ENCODE measurements at places on chromosomes 2 and 18.

GRCh38 chr2:2270808-2271415, 60.2 kb downstream of the MYT1L start:
- DNase-seq: no peak

DNA sequence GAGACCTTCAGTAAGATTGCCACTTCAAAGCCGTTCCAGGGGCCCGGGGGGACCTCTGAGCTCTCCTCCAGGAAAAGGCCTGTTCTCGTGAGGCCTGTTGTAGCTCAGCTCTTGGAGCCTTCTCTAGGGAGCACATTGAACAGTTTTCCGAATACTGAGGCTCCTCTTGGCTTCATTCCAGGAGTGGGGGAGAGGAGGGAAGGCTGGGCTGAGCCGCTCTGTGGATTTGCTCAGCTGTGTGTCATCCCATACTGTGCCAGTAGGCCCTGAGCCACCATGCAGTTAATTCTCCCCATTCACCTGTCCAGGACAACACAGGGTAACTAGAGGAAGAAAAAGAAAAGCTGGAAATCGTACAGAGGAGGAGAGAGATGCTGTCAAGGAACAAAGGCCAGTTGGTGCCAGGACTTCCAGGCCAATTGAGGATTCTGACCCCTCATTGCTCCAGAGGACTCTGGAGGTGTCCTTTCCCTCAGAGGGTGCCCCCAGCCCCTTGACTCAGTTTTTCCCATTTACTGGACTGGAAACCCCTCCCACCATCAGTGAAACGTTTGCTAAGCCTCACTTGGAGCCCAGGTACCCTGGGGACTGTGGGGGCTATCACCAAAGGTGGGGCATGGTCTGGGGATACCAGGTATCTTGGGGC, 41.4 kb downstream of the HS1BP3 start:
- DNase-seq: peak; percentile 58

DNA sequence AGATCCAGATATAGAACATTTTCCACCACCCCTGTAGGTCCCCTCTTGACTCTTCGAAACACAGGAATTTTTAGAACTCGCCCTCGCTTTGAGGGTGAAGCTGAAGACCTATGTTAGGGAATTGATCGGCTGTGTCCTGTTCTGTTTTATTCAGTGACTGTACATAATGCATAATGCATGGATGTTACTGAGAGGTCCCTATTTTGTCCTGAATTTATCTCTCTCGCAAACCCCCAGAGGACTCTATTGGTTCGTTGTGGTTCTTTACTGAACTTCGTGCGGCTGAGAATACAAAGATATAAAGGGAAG, 431 bp upstream of the EIF5B start:
- no peak for DNase-seq

GRCh38 chr2:164792316-164793170, 49.1 kb downstream of the COBLL1 start:
- DNase-seq: peak; percentile 72

DNA sequence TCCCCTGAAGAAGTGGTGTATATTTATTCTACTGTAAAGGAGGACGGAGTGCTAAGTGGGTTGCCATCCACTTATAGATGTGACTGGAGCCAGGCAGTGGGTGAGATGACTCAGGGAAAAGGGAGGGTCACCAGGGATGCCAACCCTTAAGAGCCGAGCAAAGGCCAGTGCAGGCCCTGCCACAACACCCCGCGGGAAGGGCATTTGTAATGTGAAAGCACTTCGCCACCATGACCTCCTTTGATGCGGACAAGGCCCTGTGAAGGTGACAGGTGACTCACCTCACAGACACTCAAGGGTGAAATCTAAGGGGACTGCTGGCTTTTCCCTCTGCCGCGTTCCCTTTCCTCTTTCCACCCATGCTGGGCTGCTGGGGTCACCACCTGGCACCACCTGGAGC, 50.2 kb upstream of the MRPL33 start:
- no peak for DNase-seq

- no peak for DNase-seq
Measured at GRCh38 chr2:103784261-103784660, 1022.4 kb downstream of the TMEM182 start.

- no peak for DNase-seq
Measured at GRCh38 chr2:240857039-240858008, 11.3 kb upstream of the AGXT start.

DNA sequence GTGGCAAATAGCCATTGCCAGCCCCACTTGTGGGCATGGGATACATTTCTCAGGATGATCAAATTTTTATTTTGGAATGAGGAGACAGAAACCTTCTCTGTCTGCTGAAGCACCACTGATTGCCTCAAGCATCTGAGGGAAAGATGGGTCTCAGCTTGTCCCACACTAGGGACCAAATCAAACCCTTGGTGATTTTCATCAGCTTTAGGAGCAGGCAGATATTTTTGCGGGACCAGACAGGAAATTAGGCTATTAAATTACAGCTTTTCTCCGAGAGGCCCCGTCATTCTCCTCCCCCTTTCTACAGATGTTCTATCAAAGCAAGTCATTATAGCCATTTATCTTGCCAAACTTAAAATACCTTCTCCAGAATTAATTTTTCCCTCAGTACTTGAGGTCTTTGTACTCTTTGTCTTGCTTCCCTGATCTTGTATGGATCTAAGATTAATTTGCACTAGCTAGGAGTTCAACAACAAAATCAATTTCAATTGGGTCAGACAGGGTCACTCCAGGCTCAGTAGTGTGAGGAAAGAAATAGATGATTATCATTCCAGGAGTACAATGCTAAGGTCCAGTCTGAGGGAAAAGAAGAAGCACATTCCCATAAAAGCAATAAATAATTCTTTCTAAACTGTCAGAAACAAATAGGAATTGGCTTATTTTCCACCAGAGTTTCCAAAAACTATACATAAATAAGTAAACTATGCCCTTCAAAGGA, 818.1 kb upstream of the SOX11 start:
- DNase-seq: no peak

DNA sequence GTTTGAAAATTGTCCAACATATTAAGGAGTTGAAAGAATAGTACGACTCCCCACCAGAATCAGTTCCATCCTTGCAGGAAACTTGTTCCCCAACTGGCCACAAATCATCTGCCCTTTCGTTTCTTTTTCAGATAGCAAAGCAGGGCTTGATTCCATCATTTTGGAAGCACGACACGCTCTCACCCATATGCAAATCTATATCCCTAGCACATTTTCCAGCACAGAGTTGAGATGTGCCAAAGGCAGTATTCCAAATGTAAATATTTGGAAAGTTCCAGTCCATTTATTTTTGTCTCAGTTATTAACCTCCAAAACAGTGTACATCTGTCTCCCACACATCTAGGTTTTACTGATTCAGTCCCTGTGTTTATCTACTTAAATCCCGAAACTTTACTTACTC, 128.8 kb upstream of the BCL2L11 start:
- no peak for DNase-seq

- DNase-seq: peak; percentile 24
Measured at GRCh38 chr18:35672897-35673296, 91.4 kb downstream of the GALNT1 start.

DNA sequence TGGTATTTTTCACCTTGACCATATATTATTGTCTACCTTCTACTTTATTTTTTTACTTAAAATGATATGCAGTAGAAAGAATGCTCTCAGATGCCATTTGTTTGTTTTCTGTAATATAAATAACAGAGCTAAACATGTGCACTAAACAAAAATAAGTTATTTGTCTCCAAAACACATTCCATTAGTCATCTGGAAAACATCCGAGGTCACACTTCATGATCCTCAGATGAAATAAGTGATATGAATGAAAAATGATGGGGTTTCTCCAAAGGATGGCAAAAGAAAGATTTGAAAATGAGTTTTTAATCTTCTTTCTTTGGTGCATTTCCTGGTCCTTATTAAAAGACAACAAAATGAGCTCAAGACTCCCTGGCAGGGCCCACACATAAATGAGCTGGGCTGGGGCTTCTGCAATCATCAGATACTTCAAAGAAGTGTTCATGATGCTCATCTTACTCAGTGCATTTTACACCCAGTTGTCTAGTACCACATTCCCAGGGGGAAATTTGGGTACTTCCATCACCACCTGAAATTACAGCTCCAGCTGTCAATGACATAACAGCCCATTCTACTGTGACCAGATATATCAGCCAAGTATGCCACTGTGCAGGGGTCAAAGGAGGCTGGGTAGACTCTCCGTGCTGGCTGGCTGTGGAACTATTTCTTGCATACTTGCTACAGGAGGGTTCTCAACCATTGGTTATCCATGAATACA, 283.5 kb downstream of the PID1 start:
- DNase-seq: no peak

GRCh38 chr2:62586981-62587380, 81.0 kb upstream of the TMEM17 start:
- peak; percentile 79 for DNase-seq

DNA sequence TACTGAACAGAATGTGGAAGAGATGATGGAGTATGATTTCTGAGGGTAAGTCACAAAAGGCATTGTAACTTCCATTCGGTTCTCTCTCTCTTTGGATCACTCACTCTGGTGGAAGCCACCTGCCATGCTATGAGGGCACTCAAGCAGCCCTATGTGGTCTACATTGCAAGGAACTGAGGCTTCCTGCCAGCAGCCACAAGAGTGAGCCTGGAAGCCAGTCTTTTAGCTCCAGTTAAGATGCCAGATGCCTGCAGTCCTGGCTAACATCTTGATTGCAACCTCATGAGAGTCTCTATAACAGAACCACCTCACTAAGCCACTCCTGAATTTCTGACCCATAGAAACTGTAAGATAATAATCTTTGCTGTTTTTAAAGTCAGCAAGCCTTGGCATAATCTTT, 935.7 kb downstream of the LRP1B start:
- DNase-seq: no peak

DNA sequence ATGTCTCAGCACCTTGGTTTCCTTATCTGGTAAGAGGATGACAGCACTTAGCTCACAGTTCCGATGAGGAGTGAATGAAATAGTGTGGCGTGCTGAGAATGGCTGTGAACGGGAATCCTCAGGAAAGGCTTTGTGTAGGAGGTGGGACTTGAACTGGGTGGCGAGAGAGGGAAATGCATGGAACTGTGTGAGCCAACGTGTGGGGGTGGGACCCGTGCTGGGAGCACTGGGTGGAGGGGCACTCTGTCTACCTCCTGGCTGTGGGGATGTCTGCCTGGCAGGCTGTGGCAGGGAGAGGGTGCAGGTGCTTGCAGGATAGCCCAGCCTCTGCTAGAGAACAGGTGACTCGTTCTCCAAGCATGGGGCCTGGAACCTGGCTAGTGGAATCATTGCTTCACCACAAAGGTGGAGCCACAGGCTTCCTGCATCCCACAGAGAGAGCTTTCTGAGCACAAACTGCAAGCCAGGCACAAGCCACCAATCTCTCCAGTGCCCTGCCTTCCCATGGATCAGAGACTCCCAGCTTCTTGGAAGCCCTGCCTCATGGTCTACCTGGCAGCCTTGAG, 145.2 kb downstream of the CELF4 start:
- no peak for DNase-seq

- no peak for DNase-seq
Measured at GRCh38 chr2:227785293-227785692, 28.3 kb upstream of the CCL20 start.

DNA sequence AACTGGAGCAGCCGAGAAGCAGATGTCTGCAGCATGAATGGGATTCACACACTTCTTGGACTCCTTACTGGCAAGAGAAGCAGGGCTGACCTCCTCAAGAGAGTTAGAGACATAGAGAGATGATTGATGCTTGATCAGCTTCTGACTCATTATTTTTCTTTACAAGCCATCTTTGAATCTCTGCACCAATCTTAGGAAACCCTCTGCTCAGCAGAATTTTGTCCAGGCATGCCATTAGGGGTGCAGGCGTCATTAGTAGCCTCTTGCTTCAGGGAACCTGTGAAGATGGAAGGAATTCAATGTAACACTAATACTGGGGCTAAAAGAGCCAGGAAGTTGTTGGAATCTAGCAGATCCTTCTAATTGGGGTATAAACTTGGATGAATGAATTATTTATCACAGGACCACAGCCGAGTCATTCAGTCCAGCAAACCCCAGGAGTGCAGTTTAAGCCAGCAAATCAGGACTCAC, 151.8 kb downstream of the MGAT5 start:
- DNase-seq: peak; percentile 37

DNA sequence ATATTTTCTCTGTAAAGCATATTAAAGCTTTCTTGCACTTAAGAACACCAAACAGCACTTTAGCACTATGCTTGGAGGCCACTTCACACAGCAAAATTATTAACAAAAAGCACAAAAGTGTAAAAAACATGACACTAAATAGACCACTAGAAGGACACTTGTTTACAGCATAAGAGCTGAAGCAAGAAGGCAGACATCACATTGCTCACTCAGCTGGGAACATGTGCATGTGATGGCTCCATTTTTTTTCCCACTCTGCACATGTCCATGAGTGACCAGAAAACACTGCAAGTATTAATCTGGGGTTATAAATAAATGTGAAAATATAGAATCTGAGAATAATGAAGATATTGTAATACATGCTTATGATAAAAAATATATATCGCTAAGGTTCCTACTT, 103.1 kb upstream of the MAPRE2 start:
- DNase-seq: no peak

DNA sequence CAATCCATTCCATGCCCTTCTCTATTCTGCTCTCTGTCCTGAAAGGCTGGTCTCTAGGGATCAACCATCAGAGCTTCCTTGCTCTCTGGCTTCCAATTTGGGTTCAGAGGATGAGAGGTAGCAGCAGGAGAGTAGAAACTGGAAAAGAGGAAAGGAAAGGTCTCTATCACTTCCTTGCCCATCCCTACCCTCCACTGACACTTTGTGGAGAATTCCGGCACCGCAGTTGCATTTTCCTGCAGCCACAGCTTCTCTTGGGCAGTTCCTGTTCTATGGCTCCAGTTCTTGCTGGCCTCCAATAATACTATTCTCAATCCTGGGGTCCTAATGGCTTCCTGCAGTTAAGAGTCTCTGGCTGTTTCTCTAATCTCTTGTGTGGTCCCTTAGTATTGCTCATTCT, 13.3 kb upstream of the IMPACT start:
- DNase-seq: peak; percentile 5

- no peak for DNase-seq
Measured at GRCh38 chr2:240764605-240765004, 55.4 kb downstream of the KIF1A start.

GRCh38 chr18:10896851-10897250, 252.5 kb downstream of the PIEZO2 start:
- peak; percentile 19 for DNase-seq

GRCh38 chr18:66013969-66014368, 263.2 kb downstream of the CDH7 start:
- peak; percentile 61 for DNase-seq

DNA sequence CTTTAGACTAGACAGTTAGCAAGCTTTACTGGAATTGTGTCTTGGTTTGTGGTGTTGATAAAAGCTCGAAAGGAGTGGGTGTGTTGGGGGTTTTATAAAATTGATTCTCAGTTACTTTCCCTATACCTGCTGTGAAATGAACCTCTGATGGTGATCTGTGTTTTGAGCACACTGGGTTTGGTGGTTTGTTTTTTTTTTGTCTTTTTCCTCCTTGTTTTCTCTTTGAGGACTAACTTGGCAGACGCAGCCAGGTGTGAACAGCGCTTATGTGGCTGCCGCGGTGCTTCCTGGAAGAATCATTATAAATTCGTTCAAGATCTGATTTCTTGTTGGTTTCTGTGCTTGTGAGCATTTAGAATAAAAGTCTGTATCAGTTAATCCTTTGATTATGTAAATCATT, 28.5 kb downstream of the GRHL1 start:
- no peak for DNase-seq

GRCh38 chr18:50138181-50139064, 56.5 kb downstream of the MYO5B start:
- peak; percentile 80 for DNase-seq
